Breast epithelium (tissue), 4 donors: ENCODE measurements at places on chromosomes 5 and 9. TPM values are rescaled to one million over a fixed set of nuclear protein-coding genes. Genes with fewer than 3 reads are reported as not detected.

The PIP5KL1 gene
- 10.1 TPM for total RNA-seq

DNA sequence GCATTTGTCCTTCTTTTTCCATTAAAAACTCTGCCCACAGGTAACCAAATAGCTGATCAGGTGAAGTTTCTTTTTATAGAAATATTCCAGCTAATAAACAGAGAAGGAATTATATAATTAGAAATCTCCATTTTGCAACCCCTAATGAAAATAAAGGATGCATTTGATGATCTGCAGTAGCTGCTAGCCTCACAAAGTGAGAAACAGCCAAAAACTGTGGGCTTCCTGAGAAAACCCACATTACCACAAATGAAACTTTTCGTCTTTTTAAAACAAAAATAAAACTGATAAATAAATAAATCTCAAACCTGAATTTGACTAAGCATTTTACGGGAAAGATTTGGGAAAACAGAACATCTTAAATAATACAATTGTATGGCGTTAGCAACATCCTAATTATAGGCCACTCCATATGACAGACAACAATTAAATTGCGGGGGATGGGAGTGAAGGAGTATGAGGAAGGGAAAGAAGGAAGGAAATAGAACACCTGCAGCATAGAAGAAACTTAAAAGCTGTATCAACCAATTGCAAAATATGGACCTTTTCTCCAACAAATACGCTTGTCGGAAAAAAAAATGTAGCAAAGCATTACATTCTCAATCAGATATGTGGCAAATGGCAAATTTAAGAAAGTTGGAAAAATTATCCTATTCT, 283.0 kb upstream of the ITGA1 start:
- H3K4me3 ChIP-seq, result no peak overlapping the region
- no peaks in the 10 kb centered on the region for H3K36me3 ChIP-seq
- no peak overlapping the region for H3K27ac ChIP-seq
- H3K4me1 ChIP-seq, result no peaks in the 10 kb centered on the region

DNA sequence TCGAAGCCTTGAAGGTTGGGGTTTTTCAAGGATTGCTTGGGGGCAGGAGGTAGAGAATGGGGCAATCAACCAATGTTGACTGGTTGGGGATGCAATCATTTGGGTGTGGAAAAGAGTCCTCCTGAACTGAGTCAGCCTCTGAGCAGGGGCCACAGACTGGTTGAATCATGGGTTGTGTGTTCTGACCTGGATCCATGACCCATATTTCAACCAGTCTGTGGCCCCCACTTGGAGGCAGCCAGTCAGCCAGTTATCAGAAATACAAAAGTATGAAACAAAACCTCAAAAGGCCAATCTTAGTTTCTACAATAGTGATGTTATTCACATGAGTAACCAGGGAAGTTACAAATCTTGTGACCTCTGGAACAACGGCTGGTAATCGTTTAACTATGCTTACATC, 81.4 kb upstream of the RANBP6 start:
- no peaks in the 10 kb centered on the region for H3K27me3 ChIP-seq
- no peak overlapping the region for H3K4me3 ChIP-seq
- no peak overlapping the region for H3K27ac ChIP-seq
- H3K4me1 ChIP-seq, result no peaks in the 10 kb centered on the region
- no peaks in the 10 kb centered on the region for H3K36me3 ChIP-seq

GRCh38 chr5:122101636-122102285, 23.7 kb upstream of the LOX start:
- no peak overlapping the region for H3K4me3 ChIP-seq
- no peaks in the 10 kb centered on the region for H3K4me1 ChIP-seq
- no peaks in the 10 kb centered on the region for H3K36me3 ChIP-seq
- no peak for DNase-seq
- H3K27me3 ChIP-seq, result no peaks in the 10 kb centered on the region

GRCh38 chr5:123371575-123372179, 51.5 kb downstream of the CEP120 start:
- no peaks in the 10 kb centered on the region for H3K4me1 ChIP-seq
- H3K4me3 ChIP-seq, result no peak overlapping the region
- H3K27ac ChIP-seq, result no peak overlapping the region
- H3K36me3 ChIP-seq, result no peaks in the 10 kb centered on the region
- H3K27me3 ChIP-seq, result no peaks in the 10 kb centered on the region
- no peak for DNase-seq

GRCh38 chr9:106405871-106406435, 457.0 kb upstream of the ZNF462 start:
- no peaks in the 10 kb centered on the region for H3K36me3 ChIP-seq
- no peak overlapping the region for H3K27ac ChIP-seq
- no peaks in the 10 kb centered on the region for H3K27me3 ChIP-seq
- H3K4me1 ChIP-seq, result no peaks in the 10 kb centered on the region
